ENCODE measurements at places on chromosomes 11 and 22. TPM values are rescaled to one million over a fixed set of nuclear protein-coding genes. Genes with fewer than 3 reads are reported as not detected.

DNA sequence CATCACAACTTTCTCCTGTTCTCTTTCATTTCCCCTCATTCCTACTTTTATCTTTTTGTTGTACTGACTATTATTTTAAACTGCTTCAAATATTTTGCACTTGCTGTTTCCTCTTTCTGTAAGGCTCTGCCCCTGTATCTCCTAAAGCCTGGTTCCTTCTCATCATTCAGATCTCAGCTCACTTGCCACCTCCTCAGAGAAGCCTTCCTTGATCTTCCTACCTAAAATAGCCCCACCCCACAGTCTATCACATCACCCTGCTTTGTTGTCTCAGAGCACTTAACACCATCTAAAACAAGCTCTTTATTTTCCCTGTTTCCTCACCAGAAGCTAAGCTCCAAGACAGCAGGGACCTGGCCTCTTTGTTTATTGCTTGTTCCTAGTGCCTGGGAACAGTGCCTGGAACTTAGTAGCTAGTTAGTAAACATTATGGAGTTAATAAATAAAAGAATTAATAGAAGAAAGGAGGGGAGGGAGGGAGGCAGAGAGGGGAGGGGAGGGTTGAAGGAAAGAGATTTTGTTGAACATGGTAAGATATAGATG lies 2.5 kb upstream of the STK33 start:
- DNase-seq = no peak

- no peak for DNase-seq
Observed at GRCh38 chr22:31509061-31509762, 12.9 kb downstream of the SFI1 start.

DNA sequence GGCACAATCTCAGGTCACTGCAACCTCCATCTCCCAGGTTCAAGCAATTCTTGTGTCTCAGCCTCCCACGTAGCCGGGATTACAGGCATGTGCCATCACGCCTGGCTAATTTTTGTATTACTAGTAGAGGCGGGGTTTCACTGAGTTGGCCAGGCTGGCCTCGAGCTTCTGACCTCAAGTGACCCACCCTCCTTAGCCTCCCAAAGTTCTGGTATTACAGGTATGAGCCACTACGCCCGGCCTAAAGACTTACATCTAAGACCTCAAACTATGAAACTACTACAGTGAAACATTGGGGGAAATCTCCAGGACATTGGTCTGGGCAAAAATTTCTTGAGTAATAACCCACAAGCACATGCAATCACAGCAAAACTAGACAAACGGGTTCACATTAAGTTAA lies 13.8 kb upstream of the FAM181B start:
- DNase-seq = no peak

DNA sequence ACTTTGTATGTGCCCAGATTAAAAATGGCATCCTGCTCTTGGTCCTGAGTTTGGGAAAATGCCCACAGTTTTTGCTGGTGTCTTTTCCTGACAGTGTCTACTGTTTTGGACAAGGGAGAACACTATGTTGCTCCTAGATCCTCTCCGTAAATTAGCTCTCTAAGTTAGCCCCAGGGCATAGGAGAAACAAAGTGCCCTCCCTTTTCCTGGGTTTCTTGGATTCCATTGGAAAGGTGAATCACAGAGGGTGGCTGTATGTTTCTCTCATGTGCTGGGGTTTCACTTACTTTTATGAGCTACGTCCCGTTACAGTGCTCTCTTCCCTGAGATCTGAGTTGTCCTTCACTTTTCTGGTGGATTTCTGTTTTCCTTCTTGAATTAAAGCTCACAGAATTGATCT lies 782.8 kb downstream of the CNTN5 start:
- no peak for DNase-seq

DNA sequence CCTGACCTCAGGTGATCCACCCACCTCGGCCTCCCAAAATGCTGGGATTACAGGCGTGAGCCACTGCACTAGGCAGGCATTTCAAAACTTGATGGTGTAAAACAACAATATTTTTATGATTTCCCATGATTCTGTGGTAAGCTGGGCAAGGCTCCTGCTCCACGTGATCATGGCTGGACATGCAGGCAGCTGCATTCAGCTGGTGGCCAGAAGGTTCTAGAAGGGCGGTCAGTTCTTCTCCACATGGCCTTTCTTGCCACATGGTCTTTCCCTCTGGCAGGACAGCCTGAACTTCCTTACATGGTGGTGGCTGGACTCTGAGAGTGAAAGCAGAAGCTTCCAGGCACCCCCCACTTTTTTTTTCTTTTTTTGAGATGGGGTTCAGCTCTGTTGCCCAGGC lies 9.9 kb upstream of the RASD2 start:
- DNase-seq = no peak

DNA sequence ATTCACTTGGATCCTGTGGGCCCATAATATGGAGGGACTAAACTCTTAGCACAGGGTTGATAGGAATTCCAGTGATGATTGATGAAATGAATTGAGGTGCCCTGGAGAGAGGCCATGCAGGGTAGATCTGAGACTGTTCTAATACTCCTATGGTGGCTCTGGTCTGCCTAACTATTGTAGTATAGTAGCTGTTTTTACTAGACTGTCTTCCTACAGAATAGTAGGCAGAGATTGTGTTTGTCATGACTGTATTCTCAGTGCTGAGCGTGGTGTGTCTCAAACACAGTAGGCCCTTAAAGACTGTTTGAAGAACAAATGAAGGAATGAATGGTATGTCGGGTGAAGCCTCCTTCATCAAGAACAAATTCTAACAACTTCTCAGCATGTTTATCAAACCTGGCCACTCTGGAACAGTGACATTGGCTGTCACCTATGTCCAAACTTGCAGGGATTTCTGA lies 107.0 kb upstream of the SESN3 start:
- DNase-seq = no peak

- no peak for DNase-seq
Observed at GRCh38 chr11:27934830-27935145, 173.2 kb downstream of the KIF18A start.

- DNase-seq = no peak
Observed at GRCh38 chr22:24207264-24208011, 26.2 kb downstream of the SUSD2 start.

DNA sequence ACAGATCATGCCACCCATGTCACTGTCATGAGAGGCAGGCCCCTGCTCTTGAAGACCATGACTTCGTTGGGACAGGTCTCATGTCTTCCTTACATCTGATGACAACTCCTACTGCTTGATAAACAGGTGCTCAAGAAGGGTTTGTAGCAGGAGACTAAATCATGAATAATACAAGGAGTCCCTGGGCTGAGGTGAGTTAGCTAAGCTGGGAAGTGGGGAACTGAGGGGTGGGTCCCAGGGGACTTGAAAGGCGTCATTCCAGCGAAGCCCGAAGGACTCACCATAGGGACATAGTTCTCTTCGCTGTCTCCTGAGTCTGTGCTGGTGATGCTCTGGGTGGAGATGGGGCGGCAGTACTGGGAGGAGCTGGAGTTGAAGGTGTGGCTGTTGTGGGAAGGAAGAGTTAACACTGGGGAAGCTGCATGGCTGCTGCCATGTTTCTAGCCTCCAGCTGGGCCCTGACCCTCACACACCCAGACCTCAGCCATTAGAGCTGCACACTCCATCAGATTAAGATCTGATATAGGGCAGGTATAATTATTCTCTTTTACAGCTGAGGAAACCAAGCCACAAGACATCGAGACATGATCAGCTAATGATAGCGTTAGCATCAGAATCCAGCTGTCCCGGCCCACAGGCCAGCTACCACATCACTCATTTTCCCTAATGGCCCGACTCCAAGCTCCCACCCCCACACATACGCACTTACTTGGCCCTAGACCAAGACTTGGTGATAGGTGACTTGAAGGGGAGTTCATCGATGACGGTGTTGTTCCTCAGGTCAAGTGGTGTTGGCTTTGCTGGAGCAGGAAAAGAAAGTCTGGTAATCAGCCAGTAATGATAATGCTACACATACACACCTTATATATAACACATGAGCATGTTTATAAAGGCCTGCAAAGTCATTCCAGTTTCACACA lies 32.9 kb downstream of the USP35 start:
- no peak for DNase-seq

The HTR3A gene
- total RNA-seq = not detected

All from Right ventricle myocardium superior (tissue), 1 donor.